ENCODE measurements at places on chromosomes 1 and 21. TPM values are rescaled to one million over a fixed set of nuclear protein-coding genes. Genes with fewer than 3 reads are reported as not detected.

EDN2 gene
- 4.4 TPM for total RNA-seq

ASPM gene
- total RNA-seq: 0.21 TPM

HAO2 gene
- not detected for total RNA-seq

DDAH1 gene
- 3.8 TPM for total RNA-seq

TFF2 gene
- total RNA-seq: not detected

HRNR gene
- total RNA-seq: under 0.01 TPM

OR2T29 gene
- total RNA-seq: not detected

FCN3 gene
- total RNA-seq: not detected

VPS72 gene
- total RNA-seq: 48.7 TPM

NGF gene
- 4.3 TPM for total RNA-seq

SMIM11 gene
- 7.2 TPM for total RNA-seq

UBE2U gene
- not detected for total RNA-seq

FRRS1 gene
- total RNA-seq: 23.9 TPM

RSBN1 gene
- 18.7 TPM for total RNA-seq

CENPL gene
- total RNA-seq: 5.6 TPM

GBP2 gene
- 1.4 TPM for total RNA-seq

Data from nasal cavity respiratory epithelium epithelial cell of viscerocranial mucosa (primary cell).